ENCODE measurements at places on chromosomes 5 and 9.

GRCh38 chr9:2727966-2728613 is 10.8 kb downstream of the KCNV2 start:
- DNase-seq: no peak

DNA sequence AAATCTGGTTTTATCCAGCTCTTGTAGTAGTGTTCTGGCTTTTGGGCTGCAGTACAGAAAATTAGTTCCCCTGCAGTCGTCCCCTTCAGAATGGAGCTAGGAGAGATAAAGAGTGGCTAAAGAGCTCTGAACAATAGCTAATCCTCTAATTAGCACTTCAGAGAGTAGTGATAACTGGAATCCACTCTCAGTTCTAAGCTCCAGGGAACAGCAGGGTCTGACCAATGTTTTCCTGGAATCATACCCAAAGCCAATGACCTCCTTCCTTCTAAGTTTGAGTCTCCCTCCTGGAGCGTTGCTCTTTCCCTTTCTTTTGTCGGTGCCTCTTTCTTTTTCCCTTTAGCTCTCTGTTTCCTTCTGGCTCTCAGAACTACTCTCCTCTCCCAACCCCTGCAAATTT is 47.4 kb downstream of the MFAP3 start:
- no peak for DNase-seq

DNA sequence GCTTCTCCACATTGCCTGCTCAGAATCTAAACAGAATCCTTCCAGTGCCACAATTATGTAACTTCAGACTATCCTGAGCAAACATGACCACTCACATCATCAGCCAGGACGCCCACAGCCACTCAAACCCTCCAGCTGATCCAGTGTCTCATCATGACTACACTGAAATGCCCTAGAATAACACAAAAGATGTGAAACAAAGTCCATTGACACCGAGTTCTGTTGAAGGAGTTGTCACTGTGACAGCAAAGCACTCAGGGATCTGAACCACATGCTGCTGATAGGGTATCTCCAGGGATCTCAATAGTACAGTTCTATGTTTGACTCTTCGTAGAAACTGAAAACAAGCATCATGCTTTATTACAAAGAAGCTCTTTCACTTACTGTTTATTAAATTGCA is 150.2 kb downstream of the GABBR2 start:
- DNase-seq: no peak

- DNase-seq: no peak
Observed at GRCh38 chr9:33795281-33795680, at the start of gene PRSS3. Gene PRSS3 (plus strand): TSS chr9:33795561. CDS start chr9:33795574, 13 bp downstream.

- DNase-seq: no peak
Observed at GRCh38 chr9:125400725-125401716, 139.4 kb downstream of the GAPVD1 start.

DNA sequence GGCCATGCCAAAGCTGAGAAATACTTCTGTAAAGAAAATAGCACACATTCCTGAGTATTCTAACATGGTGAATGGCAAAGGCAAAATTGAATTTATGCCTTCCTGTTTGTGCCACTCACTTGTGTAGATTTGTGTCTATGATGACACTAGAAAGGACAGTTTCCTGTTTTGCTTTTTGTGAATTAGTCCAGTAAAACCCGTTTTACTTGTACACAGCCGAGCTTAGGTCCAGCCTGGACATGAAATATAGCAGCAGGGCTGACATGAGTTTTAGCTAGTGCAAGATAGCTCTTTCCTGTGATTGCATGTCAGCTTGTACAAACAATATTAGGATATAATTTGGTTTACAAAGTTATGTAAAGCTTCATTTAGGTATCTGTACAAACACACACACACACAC is 1891.7 kb upstream of the WWC1 start:
- DNase-seq: no peak

DNA sequence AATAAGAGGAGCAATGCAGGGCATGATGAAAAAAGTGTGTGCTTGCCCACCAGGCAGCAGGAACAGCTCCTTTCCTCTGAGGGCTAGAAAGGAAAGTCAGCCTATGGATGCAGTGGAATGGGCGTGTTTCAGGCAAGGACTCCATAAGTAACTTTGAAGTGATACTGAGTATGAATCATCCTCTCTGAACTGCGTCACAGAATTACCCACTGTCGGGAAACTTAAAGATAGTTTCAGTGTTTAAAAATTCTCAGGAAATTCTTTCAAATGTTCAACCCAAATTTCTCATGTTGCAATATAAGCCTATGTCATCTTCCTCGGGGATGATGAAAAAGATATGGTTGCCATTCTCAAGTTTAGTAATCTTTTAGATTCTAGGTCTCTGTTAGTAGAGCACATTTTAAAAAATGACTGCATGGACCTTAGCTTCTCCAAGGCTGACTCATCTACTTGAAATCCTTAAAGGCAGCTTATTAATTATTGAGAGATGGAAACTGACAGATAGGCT is 27.7 kb downstream of the PTCD2 start:
- no peak for DNase-seq

DNA sequence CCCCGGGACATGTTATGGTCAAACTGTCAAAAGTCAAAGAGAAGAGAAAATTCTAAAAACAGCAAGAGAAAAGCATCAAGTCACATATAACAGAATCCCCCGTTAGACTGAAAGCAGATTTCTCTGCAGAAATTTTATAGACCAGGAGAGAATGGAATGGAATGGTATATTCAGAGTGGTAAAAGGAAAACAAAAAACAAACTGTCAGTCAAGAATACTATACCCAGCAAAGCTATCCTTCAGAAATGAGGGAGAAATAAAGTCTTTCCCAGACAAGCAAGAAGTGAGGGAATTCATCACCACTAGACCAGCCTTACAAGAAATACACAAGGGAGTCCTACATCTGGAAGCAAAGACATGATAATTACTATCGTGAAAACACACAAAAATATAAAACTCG is 208.0 kb downstream of the CACNA1B start:
- DNase-seq: no peak

GRCh38 chr5:7941692-7942091 is 72.7 kb downstream of the MTRR start:
- DNase-seq: no peak

DNA sequence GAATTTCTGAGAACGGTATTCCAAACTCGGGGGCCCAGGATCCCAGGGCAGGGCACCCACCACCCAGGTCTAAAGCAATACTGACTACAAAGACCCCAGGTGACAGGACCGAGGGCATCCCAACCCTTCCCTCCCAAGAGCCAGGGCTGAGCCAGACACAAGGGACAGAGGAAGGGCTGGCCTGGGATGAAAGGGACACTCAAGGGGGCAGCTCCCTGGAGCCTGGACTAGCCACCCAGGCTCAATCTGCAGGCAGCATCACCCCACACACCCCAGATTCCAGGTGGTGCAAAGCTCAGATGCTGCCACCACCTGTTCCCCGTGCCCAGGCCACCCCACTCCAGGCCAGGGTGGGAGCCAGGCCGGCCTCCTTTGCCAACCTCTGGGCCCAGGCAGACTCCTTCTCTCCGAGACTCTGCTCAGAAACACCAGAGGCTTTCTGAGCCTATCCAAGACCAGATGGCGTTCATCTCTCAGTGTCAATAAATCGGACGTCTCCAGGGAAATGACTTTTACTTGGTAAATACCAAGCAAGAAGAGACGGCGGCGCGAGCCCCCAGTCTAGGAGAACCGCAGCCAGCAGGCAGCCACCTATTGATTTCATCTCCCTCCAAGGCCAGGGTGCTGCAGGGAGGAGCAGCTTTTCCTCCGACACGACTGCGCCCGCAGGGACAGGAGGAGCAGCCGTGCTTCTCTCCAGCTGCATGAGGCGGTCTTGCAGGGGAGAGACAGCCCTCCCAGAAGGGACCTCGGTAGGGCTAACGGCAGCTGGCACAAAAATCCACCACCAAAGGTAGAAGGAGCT is 94.1 kb upstream of the ADAMTS2 start:
- DNase-seq: no peak

- DNase-seq: no peak
Observed at GRCh38 chr5:98130261-98131035, 643.0 kb upstream of the RGMB start.

- DNase-seq: no peak
Observed at GRCh38 chr5:94423411-94423810, 195.0 kb downstream of the KIAA0825 start.

- no peak for DNase-seq
Observed at GRCh38 chr5:176819476-176819875, 9.1 kb downstream of the UNC5A start.

- no peak for DNase-seq
Observed at GRCh38 chr9:32587901-32588300, 14.9 kb upstream of the NDUFB6 start.

DNA sequence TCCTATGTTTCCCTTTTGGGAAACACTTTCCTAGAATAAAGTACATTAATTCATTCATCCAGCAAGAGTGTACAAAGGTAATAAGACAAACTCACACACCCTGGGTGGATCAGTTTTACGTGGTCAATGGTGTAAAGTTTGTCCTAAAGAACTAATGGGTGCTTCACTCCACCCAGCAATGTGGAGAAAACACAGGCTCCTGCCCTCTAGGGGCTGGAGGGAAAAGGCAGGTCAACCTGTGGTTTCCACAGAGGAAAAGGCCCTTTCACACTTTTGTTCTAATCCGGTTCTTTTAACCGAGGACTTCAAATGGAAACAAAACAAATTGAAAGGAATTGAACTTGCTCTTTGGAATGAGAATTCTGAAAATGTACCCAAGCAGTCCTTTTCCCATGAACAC is 80.9 kb upstream of the SPOCK1 start:
- no peak for DNase-seq

DNA sequence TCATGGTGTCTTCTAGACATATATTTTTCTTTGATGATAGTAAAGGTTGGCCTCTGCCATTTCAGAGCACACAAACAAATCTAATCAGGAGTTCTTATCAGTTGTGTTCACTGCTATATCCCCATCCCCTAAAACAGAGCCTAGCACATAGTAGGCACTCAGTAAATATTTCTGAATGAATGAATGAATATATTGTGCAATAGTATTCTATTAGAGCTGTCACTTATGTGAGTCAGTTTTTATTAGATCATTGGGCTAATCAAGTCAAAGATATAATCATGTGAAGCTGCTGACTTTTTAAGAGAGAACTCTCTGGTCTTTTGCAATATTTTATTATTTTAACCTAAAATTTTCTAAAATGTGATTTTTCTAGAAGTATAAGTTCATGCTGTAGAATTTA is 84.2 kb downstream of the CHSY3 start:
- no peak for DNase-seq

DNA sequence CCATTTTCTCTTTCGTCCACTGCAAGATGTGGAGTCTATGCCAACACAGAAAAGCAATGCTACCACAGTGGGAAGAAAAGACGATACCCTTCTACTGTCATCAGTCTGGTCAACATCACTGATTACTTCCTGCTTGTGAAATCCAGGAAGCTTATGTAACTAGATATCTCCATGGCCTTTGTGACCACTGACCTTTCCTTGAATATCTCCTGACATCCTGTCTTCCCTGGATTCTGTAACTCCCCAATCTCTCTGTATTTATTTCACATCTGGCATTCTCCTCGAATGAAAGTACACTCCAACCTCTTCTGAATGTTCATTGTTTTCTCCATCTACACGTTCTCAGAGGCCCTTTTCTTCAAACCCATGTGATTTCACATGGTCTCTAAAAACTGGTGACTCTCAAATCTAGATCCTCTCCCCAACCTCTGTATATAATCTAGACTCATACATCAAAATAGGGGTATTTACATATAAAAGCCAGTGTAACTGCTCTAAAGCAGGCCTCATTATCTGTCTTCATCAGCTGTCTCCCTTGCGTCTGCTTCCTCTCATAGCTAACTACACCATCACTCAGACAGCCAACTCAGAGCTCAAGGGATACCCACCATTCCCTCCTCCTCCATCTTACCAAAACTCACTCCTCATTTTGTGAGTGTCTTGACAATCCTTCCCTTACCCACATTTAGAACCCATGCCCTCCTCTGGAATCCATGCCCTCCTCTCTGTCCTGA is 156.8 kb downstream of the SEMA5A start:
- no peak for DNase-seq

GRCh38 chr5:163889369-163889768 is 383.9 kb downstream of the MAT2B start:
- DNase-seq: no peak

GRCh38 chr5:16550316-16550952 is 66.4 kb downstream of the RETREG1 start:
- peak; percentile 3 for DNase-seq

GRCh38 chr5:172389578-172390112 is 64.7 kb downstream of the SH3PXD2B start:
- DNase-seq: no peak

- DNase-seq: no peak
Observed at GRCh38 chr5:159032656-159033350, 66.9 kb downstream of the EBF1 start.

DNA sequence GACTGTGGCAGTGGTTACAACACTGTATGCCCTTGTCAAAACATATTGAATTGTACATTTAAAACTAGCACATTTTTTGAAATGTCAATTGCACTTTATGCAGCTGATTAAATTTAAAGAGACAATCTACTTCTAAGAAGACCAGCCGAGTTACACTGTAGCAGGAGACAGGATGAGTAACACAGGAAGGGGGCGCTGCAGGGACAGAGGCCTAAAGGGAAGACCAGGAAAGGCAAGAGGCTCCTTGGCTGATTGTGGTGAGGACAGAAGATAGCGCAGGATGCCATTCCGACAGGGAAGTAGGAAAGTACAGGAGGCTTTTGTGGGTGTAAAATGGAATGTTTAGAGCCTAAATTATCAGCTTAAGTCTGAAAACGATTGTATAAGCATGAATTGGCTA is 28.2 kb upstream of the PPP2R2B start:
- DNase-seq: no peak

- no peak for DNase-seq
Observed at GRCh38 chr9:99046542-99047071, 58.3 kb upstream of the TGFBR1 start.

DNA sequence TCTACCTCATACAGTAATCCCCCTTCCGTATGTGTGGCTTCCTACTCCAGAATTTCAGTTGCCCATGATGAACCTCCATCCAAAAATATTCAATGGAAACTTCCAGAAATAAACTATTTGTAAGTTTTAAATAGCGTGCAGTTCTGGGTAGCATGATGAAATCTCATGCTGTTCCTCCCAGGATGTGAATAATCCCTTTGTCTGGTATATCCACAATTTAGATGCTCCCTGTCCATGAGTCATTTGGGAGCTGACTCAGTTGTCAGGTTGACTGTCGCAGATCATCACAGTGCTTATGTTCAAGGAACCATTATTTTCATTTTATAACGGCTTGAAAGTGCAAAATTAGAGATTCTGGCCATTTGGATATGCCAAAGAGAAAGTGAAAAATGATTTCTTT is 290.1 kb upstream of the CDH9 start:
- DNase-seq: no peak
